Body of pancreas (tissue), 4 donors: ENCODE measurements at places on chromosomes 2 and 18.

DNA sequence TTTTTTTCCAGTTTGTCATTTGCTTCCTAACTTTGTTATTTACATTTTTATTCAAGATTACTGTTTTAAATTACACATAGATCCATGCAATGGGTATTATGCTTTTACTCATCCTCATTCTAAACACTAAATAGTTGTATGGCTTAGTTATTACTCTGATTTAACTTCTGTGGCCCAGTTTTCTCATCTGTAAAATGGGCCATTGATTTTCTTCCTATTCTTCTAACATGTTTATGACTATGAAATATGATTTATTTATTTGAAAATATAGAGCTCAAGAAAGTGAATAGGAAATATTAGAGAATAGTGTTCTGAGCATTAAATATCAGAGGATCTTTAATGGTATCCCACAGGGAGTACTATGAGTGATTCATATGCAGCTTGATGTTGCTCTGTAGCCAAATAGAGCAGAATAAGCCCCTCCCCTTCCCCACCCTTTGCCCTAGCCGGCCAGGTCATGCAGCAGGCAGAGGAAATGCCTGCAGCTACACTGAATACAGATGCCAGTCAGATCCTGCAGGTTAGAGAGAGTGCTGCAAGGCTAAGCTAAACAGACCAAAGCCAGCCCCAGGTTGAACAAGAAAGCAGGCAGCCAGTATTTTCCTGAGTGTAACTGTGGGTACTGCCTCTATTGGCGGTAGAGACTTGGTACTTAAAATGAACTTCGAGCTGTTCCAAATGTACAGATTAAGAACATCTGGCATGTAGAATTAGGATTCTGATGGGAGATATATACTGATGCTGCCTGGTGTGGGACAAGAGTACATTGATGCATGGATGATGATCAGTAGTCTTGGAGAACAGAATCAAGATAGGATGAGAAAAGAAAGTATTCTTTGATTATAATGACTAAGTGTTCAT, 11.7 kb upstream of the ACYP2 start:
- DNase-seq, result peak; percentile 60
- no peak overlapping the region for H3K27ac ChIP-seq
- no peaks in the 10 kb centered on the region for H3K27me3 ChIP-seq
- H3K4me1 ChIP-seq, result no peaks in the 10 kb centered on the region
- no peak overlapping the region for H3K4me3 ChIP-seq

DNA sequence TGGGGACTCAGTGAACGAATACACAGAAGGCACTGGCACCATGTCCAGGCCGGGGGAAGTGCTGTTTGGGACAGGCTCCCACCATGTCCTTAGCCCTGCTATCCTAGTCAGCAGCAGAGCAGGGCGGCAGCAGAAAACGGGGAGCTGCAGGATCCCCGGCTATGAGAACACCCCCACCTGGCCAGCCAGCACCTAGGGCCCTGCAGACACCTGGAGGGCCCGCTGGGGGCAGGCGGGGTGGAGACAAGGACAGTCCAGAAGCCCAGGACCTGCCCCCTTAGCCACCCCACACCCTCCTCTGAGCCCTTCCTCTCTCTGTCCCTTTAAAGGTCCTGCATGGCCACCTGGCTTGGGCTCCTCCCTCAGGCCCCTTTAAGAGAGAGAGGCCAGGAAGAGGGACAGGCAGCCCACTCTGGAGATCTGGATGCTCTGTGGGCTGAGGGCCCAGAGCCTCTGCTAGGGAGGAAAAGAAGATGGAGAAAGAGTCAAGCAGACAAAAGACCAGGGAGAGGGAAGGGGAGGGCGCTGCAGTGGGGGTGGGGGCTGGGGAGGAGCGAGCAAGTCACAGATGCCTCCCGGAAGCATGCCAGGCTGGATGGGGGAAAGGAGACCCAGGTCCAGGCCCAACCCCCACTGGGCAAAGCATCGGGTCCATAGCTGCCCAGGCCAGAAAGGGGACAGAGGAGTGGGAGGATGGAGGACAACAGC, 48.6 kb downstream of the BIN1 start:
- no peak overlapping the region for H3K4me3 ChIP-seq
- no peak for DNase-seq
- no peaks in the 10 kb centered on the region for H3K27me3 ChIP-seq
- no peaks in the 10 kb centered on the region for H3K36me3 ChIP-seq

- DNase-seq, result peak; percentile 6
- H3K27ac ChIP-seq, result no peak overlapping the region
Measured at GRCh38 chr2:239928391-239929350, 96.5 kb downstream of the NDUFA10 start.

GRCh38 chr2:177030451-177031105, 182.0 kb upstream of the HNRNPA3 start:
- no peaks in the 10 kb centered on the region for H3K4me1 ChIP-seq
- H3K27ac ChIP-seq, result no peak overlapping the region
- no peaks in the 10 kb centered on the region for H3K27me3 ChIP-seq
- H3K4me3 ChIP-seq, result no peak overlapping the region

GRCh38 chr2:239595726-239596125, 194.9 kb upstream of the HDAC4 start:
- no peaks in the 10 kb centered on the region for H3K4me1 ChIP-seq
- no peaks in the 10 kb centered on the region for H3K36me3 ChIP-seq
- H3K27me3 ChIP-seq, result no peaks in the 10 kb centered on the region
- no peak overlapping the region for H3K4me3 ChIP-seq
- H3K27ac ChIP-seq, result no peak overlapping the region
- DNase-seq, result no peak

- DNase-seq, result no peak
- no peak overlapping the region for H3K27ac ChIP-seq
- H3K4me1 ChIP-seq, result no peaks in the 10 kb centered on the region
- no peak overlapping the region for H3K4me3 ChIP-seq
- H3K27me3 ChIP-seq, result no peaks in the 10 kb centered on the region
Measured at GRCh38 chr2:220437938-220438337, 810.5 kb downstream of the SLC4A3 start.

DNA sequence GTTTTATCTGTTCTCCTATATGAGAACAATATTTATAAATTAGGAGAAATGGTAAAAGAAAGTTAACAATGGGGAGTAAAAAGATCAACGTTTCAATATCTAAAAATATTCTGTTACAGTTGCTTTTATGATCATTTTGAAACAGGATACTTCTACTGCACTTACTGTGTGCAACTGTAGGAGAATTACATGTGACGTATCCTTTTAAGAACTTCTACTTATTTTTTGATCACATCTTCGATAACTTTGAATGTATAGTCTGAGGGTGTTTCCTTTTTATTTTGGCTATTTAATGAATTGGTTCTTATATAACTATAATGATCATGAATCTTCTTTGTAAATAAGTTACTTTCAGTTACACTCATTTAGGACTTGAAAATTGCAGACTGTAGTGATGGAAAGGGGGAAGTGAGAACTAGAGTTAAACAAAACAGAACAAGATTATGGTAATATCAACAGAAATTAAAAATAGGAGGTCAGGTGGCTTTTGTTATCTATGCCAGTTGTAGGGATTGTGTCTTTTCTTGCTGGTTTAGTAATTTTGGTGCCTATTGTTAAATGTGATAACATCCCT, 109.9 kb downstream of the MSTN start:
- DNase-seq, result no peak
- no peak overlapping the region for H3K4me3 ChIP-seq
- H3K27me3 ChIP-seq, result no peaks in the 10 kb centered on the region
- peaks cover 17% of the 10 kb centered on the region for H3K4me1 ChIP-seq
- H3K27ac ChIP-seq, result peak overlapping the region; percentile 58

DNA sequence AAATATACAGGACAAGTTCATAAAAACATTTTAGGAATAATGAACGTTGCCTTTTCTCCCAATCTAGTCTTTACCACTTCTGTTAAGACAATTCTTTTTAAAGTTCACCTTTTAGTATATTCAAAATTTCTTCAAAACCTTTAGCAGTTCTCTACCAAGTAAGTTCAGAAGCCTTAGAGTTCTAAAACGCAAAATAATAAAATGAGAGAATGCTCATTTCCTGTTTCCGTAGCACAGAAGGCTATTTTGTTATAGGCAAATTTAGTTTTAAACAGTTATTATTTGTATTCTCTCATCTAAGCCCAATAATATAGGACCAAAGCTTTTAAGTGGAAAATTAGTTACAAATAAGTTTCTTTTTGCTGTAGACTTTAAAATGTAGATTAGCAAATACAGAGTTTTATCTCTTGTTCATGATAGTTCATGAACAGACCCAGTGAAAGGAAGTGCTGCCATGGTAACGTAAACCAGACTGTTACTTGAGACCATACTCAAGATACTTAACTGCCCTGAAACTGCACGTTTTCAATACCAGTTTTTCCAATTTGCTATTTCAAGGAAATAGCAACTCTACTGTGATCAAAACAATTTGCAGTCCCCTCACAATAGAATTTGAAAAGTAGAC, 173.1 kb upstream of the STON1 start:
- H3K27ac ChIP-seq, result no peak overlapping the region
- no peak for DNase-seq
- peaks cover 37% of the 10 kb centered on the region for H3K4me1 ChIP-seq
- H3K27me3 ChIP-seq, result no peaks in the 10 kb centered on the region

DNA sequence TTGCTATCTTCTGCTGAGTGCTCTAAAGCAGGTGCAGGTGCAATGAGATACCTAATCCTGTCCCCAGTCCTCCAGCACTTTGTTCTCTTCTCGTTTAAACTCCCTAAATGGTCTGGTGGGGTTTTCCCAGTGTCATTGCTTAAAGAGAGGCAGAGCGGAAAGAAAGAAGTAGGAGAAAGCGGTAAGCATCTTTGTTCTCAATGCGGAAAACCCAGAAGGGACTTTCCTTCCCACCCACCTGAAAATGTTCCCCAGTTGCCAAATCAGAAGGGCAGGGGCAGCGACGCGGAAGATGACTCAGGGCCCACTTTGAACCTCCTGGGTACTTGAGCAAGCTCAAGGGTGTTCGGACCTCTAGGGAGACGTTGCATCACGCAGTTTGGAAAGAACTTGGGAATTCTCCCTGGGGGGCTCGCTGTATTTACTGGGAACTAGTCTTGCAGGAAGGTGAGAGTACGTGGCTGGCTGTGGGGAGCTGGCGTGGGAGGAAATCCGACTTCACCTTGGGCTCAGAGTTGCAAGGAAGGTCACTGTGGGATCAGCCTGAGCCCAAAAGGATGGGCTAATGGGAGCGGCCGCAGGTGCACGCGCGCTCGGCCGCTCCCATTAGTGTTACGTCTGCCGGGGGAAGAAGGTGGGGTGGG, 589 bp upstream of the SGPP2 start:
- peaks cover 15% of the 10 kb centered on the region for H3K4me1 ChIP-seq
- no peak overlapping the region for H3K4me3 ChIP-seq
- no peaks in the 10 kb centered on the region for H3K36me3 ChIP-seq
- DNase-seq, result no peak
- no peaks in the 10 kb centered on the region for H3K27me3 ChIP-seq
- H3K27ac ChIP-seq, result peak overlapping the region; percentile 36

- H3K4me1 ChIP-seq, result no peaks in the 10 kb centered on the region
- H3K36me3 ChIP-seq, result no peaks in the 10 kb centered on the region
- H3K27me3 ChIP-seq, result no peaks in the 10 kb centered on the region
- H3K4me3 ChIP-seq, result no peak overlapping the region
- no peak for DNase-seq
- no peak overlapping the region for H3K27ac ChIP-seq
Measured at GRCh38 chr18:50340078-50340477, 34.8 kb upstream of the SKA1 start.

- no peak for DNase-seq
- no peaks in the 10 kb centered on the region for H3K27me3 ChIP-seq
- H3K36me3 ChIP-seq, result no peaks in the 10 kb centered on the region
- H3K4me1 ChIP-seq, result no peaks in the 10 kb centered on the region
Measured at GRCh38 chr2:225293638-225294037, 105.9 kb upstream of the NYAP2 start.

DNA sequence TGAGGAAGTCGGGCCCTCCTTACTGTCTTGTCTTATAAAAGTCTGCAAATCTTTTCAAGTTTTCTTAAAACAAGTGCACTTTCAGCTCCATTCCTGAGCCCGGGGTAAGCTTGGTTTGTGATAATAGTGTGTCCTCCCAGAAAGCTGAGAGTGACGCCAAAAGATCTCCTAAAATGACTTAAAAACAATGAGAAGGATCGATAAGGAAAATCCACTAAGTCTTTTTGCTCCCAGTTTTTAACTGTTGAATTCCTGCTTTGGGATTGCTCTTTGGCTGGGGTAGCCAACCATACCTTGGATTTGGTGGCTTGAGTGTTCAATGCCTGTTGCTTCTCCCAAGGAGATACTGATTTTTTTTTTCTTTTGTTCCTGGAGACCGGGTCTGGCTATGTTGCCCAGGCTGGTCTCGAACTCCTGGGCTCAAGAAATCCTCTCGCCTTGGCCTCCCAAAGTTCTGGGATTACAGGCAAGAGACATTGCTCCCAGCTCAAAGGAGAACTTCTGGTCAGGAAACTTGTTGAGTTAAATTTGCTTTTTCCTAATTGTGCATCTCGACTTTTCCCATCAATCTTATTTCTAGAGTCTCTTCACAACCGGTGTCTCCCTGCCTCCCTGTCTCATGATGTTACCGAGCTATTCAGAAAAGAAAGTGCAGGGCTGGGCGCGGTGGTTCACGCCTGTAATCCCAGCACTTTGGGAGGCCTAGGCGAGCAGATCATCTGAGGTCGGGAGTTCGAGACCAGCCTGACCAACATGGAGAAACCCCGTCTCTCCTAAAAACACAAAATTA, 3.0 kb downstream of the TGIF1 start:
- H3K36me3 ChIP-seq, result no peaks in the 10 kb centered on the region
- no peaks in the 10 kb centered on the region for H3K27me3 ChIP-seq
- no peak for DNase-seq

- DNase-seq, result no peak
- peak overlapping the region; percentile 91 for H3K4me3 ChIP-seq
- H3K36me3 ChIP-seq, result no peaks in the 10 kb centered on the region
- H3K4me1 ChIP-seq, result peaks cover 21% of the 10 kb centered on the region
- H3K27me3 ChIP-seq, result no peaks in the 10 kb centered on the region
Measured at GRCh38 chr2:241150660-241151530, 628 bp downstream of the PPP1R7 start.

DNA sequence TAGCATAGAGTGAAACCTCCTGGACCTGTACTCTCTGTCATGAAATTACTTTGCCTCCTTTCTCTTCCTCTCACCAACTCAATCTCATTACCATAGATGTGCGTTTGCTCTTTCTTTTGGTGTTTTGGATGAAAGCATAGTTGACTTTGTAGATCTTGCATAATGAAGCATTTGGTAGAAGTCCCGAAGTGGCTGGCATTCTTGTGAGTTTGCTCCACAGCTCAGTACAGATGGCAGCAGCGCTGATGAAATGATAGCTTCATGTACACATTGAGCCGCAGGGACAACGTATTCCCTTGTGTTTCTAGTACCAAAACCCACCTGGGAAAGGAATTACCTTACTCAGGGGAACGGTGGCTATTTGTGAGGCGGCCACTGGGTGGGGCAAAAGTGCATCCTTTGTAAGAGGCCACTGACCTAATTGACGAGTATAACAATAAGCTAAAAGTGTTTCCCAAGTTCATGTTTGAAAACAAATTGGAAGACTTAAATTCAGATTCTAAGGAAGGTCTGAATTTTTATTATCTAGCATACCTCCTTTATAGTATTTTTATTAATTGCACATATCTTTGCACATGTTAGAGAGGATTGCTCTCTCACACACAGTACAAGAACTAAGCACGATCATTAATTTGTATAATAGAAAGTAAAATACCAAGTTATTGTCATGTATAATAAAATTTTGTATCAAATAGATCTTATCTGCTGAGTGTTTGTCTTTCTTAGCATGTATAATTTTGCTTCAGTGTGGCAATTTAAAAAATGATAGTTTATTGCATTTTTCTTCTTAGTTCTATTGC, 25.4 kb upstream of the CDH7 start:
- H3K4me3 ChIP-seq, result no peak overlapping the region
- no peak overlapping the region for H3K27ac ChIP-seq
- peak; percentile 40 for DNase-seq
- H3K36me3 ChIP-seq, result no peaks in the 10 kb centered on the region

- no peak overlapping the region for H3K27ac ChIP-seq
- no peak for DNase-seq
Measured at GRCh38 chr2:217660423-217660822, 342.4 kb downstream of the TNS1 start.
